ENCODE measurements at places on chromosomes 3 and 15.

GRCh38 chr15:60381148-60381788 is 16.5 kb downstream of the ANXA2 start:
- no peak for DNase-seq

- no peak for DNase-seq
These were observed 23.4 kb downstream of the RFTN1 start for GRCh38 chr3:16490062-16490619.

- DNase-seq = no peak
These were observed 162.5 kb upstream of the BFSP2 start for GRCh38 chr3:133237380-133237779.

GRCh38 chr3:133761605-133762484 is 15.7 kb downstream of the TF start:
- DNase-seq = no peak

GRCh38 chr3:48156163-48156562 is 32.1 kb downstream of the CDC25A start:
- DNase-seq = no peak

GRCh38 chr3:183824761-183825455 is 469 bp downstream of the MAP6D1 start:
- no peak for DNase-seq

GRCh38 chr3:100457811-100458210 is 34.6 kb upstream of the TMEM45A start:
- no peak for DNase-seq

DNA sequence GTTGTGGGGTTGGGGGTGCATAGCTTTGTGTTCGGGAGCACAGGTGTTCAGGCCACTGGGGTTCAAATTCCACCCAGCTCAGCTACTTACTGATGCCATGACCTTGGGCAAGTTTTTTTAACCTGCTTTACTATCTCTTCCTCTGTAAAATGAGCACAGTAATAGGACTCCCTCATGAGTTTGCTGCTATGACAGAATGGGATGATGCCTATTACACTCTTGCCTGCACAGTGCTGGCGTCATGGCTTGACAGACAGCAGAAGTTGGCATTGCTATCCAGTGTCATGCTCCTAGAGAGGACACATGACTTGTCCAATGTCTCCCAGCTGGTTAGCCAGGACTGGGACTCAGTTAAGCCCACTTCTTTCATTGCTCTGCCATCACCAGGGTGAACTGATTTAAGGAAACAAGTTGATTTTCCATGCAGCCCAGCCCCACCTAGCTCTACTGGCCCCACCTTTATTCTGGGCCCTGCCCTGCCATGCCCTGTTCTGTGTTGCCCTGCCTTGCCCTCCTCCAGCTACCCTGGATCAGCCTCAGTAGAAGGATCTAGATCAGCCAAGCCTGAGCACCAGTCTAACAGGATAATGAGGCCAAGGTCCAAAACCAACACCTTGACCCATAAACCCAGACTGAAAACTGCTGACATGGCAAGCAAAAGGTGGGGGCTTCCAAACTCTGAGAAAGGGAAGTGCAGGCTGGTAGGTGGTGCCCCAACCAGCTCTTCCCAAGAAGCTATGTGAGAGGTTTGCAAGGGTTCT is 155.8 kb upstream of the ATP11B start:
- no peak for DNase-seq

DNA sequence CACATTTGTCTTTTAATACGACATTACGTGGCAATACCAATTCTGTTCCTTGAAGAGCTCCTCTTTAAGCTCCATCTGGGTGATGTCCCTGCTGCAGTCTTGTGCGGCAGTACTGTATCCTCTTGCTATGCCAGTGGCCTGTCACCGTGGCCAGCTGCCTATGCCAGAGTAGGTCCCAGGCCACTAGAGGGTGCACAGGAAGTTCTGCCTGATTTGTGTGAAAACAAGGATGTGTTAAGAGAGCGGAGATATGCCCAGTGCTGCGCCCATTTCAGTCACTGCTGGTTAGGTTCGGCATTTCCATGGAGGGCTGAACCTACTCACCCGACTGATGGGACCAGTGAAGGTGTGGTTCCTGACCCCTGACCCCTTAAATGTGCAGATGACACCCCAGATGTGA is 25.2 kb downstream of the NIPA1 start:
- DNase-seq = no peak

Measured in T-cell (primary cell).